ENCODE measurements at places on chromosomes 12 and 14.

DNA sequence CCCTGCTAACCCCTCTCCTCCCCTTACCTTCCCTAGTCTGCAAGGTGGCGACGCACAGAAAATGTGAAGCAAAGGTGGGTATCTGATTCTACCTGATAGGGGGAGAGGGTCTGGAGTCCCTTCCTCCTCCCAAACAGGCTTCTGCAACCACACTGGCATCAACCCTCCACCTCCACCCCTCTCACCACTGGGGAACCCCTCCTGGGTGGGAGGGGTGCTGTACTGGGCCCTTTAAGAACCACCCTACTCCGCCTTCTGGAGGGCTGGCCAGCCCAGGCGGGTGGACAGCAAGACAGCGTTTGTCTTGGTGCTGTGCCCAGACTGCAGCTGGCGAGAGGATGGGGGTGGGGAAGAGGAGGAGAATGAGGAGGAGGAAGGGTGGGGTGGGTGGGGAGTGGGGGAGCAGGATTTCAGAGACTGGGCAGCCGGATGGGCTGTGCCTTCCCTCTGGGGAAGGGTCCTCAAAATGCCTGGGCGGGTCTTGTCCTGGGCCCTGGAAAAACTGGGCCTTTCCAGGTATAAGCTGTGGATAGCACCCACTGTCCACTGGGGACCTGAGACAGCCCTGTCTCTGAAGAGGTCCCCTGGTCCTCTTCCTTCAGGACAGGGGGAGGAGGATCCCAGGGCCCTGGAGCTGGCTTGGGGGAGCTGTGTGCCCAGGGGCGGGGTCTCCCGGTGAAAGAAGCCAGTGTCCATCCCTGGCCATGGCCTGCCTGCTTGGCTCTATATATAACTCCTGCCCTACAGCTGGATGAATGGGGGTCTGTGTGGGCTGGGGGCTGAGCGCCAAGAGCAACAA, 2.8 kb downstream of the TNS2 start:
- DNase-seq, result no peak

DNA sequence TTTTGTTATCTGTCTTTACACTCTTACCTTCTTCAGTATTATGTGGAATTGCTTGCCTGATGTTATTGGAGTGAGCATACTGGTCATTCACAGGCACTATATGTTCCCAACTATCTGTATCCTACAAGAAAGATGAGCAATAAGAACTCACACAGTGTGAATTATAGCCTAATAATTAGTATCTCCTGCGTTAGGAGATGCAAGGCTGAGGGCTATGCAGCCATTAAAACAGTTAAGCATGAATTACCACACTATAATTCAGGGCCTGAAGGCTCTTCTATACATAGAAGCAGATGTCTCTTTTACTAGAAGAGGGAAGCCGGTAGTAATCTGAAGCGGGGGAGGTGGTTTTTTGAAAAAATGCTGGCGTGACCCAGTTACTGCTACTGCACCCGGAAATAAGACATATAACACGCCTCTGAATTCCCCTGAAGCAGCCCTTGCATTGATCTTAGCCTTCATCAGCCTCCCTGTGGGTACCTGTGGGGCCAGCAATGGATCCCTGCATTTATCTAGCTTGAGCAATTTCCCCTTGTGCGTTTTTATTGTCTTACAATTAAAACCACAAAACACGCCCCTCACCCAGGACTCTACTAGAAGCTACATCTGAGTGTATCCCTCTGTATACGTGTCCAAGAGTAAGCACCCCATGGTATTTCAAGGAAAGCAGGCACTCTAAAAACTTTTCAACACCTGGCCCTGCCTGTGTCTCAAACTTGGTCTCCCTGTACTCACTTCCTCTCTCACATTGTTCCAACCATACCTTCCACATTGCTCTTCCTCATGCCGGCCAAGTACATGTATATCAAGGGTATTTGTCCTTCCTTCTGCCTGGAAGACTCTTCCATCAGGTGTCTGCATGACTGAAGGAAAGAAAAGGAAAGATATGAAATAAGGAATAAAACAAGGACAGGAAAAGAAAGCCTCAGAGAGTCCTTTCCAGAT, 210.9 kb upstream of the ARID2 start:
- no peak for DNase-seq

DNA sequence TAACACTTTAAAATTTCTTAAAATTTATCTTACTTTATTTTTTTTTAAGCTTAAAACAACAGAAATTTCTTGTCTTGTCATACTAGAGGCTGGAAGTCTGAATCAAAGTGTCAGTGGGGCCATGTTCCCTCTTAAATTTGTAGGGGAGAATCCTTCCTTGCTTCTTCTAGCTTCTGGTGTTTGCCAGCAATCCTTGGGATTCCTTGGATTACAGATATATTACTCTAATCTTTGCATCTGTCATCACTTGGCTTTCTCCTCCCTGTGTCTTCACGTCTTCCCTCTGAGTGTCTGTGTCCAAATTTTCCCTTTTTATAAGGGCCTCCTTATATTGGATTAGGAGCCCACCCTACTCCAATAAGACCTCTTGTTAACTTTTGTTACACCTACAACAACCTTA, 135.6 kb upstream of the PTPRB start:
- DNase-seq, result no peak

GRCh38 chr14:29126361-29126760, 359.8 kb downstream of the FOXG1 start:
- DNase-seq, result no peak

DNA sequence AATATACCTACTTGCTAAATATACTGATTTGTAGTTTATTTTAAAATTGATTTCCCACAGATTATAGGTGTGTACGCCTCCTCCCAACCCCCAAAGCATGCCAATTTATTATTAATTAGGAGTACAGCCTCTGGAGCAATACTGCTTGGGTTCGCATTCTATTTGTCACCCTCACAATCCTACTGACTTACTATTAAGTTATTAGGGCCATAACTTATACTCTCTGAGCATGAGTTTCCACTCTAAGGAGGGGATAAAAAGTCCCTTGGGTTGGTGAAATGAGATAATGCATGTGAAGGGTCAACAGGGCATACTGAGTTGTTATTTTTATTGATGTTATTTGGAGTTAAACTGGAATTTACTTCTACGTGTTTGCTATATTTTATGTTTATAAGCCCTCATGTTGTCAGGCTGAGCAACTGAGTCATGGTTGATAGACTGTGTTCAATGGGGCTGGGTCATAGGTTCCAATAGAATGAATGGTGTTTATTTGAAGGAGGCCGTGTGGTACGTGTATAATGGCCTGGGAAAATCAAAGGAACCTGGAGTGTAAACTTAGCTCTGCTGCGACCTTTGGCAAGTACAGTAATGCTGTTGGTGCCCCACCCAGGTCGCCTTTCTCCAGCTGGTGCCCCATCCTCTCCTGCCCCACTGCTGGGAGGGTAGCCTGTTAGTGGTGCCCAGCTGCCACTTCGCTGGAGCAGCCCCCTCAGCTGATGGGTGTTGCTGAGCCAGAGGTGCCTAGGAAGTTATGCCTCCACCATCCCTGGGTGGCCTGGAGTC, 99.3 kb upstream of the PTPRB start:
- no peak for DNase-seq

- no peak for DNase-seq
These were observed 3.6 kb downstream of the SLC48A1 start for GRCh38 chr12:47776471-47777143.

DNA sequence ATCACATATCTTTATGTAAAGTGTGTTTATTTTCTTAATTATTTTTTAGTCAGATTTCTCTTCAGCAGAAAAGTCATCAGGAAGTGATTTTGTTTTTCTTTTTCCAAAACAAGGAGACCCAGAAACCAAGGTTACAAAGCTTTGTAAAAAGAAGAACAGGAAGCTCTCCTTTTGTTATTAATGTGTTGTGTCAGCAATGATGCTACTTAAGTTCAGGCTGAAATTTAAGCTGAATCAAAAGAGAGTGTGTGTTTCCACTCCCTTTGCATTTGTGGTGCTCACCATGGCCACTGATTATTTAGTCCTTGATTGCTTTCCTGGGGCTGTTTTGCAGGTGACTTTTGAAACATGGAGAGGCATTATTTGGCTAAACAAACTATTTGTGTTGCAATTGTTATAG, 155.3 kb upstream of the ATP2B1 start:
- peak; percentile 29 for DNase-seq

- peak; percentile 76 for DNase-seq
These were observed 6.2 kb upstream of the OAS1 start for GRCh38 chr12:112900298-112901145.

DNA sequence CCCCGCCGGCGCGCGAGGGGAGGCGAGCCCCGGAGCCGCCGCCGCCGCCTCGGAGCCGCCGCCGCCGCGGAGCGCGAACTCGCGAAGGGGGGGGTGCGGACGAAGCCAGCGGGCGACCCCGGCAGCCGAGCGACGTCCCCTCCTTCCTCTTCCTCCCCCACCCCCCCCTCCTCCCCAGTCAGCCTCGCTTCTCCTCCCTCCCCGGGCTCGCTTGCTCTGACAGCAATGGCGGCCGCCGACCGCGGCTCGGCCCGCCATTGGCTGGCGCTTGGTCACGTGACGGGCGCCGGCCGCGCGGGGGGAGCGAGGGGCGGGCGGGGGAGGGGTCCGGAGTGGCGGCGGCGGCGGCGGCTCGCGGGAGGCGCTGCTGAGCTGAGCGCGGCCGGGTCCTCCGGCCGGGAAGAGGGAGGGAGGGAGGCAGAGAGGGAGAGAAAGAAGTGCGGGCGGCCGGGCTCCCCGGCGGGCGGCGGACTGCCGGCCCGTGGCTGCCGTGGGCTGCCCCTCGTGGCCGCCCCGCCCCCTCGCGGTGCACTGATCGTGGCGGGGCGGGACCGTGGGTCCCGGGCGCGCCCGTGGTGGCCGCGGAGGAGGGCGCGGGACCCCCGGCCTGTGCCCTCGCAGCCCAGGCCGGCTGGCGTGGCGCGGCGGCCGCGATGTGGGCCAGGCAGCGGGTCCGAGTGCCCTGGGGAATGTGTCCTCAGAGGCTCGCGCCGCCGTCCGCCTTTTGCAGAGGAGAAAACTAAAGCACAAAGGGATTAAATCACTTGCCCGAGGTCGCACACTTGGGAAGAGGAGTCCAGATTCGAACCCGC, at the start of gene MED13L:
Gene MED13L (minus strand): TSS at position 227 of the 812 bp plus-strand sequence. CDS start 562 bp downstream, outside the sequence.
- DNase-seq, result peak; percentile 88

GRCh38 chr12:13126494-13126893, 23.0 kb upstream of the GSG1 start:
- DNase-seq, result no peak

- DNase-seq, result no peak
These were observed 20.9 kb downstream of the SYT1 start for GRCh38 chr12:78885466-78885865.

DNA sequence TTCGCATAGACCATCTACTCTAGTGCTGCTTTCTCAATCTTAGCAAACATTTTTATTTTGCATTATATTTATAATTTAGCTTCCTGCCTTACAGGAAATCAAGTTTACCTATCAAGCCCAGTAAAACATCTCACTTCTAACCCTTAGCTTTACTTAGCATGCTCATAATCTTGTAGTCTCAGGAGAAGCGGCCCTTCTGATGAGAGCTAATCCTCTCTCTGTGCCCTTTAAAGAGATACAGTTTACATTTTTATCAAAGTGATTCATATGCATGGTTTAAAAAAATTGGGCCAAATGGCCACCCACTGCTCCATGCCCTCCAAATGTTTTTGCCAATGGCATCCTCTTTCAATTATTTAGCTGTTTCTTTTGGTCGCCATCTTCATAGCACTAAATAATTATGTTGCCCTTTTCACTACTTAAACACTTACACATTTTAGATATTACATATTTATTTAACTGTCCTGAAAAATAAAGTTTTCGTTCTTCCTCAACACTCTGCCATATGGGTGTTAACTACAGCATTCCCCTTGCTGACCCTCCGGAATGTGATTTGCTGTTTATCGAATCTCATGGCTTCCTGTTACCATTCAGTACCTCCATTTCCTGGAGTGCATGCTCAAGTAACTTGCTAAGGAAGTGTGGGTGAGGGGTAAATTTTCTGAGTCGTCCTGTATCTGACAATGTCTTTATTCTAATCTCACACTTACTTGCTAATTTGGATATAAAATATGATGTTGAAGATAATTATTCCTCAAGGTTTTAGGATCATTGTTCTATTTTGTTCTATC, 29.3 kb downstream of the YLPM1 start:
- no peak for DNase-seq

DNA sequence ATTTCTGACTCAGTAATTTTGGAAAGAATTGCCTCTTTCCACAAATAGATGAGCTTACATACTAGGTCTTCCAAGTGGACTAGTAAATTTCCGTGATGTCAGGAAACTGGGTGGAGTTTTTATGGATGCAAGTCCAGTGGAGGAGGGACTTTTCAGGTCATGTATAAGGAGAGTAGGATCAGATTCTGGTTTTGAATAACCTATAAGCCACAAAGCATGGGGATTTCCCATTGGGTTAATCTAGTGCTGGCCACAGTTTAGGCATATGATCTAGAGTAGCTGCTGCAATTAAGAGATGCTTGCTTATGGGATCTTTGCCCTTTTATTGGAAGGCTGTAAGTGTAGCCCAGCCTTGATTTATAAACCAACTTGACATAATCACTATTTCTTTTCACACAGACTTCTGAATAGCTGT, 33.8 kb downstream of the STK38L start:
- no peak for DNase-seq

GRCh38 chr14:58560208-58560607, 77.6 kb upstream of the DACT1 start:
- DNase-seq, result no peak

GRCh38 chr14:49653508-49653907, 18.5 kb upstream of the DNAAF2 start:
- no peak for DNase-seq

- no peak for DNase-seq
These were observed 140.7 kb upstream of the CCDC198 start for GRCh38 chr14:57634335-57634734.

DNA sequence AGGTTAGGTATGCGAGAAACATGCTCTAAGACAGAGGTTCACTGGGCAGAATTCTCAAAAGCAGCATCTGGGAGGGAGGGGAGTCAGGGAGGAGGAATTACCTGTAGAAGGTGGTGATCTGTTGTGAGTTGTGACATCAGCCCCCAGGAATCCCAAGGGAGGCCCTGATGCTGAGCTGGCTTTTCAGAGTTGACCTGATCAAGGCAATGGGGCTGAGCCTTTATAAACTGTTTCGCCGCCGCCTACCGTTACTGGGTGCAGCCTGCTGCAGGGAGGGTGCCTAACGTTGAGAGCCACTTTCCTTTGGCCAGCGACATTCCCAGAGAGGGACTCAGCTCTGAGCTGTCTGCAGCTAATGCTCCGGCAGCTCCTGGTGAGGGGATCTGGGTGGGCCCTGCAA, 257.9 kb upstream of the TMEM132C start:
- no peak for DNase-seq

- DNase-seq, result no peak
These were observed 55.9 kb downstream of the KCNA5 start for GRCh38 chr12:5099591-5099990.

DNA sequence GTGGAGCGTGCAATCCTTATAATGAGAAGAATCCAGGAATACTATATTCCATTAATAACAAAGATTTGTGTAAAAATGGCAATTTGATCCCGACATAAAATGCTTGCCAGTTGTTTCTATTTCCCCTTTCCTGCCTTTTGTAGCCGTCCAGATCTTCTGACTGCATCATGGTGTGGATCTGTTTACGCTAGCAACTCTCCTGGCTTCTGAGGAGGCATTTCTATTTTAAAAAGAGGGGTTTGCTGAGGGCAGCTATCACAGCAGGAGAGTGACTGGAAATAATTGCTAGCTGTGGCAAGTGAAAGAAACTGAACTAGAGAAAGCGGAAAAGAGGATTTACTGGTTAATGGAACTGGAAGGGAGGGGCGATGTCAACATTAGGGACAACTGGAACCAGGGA, 145.6 kb downstream of the ATP23 start:
- no peak for DNase-seq

Measured in NAMALWA (cell line).